ENCODE measurements at places on chromosomes 16 and 17.

GRCh38 chr16:1656808-1657617 is 21.1 kb upstream of the JPT2 start:
- no peak for DNase-seq

DNA sequence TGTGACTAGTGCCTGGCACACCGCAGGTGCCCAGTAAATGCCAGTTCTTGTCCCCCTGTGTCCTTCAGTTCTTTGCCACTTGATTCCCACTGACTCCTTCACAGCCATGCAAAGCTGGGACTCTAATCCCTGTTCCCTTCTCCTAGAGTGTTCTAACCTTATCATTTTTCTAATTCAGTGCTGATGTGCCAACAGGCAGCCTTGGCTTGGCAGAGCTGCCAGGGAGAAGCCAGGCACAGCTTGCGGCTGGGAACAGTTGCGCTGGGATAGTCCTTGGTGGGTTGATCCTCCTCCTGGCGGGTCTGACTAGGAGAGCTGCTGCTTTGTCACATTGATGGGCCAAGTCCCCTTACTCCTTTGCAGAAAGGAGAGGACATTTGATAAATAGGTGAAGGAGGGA is 654.2 kb downstream of the HS3ST4 start:
- DNase-seq, result no peak

- DNase-seq, result no peak
Observed at GRCh38 chr16:68784226-68784625, 47.1 kb downstream of the CDH1 start.

DNA sequence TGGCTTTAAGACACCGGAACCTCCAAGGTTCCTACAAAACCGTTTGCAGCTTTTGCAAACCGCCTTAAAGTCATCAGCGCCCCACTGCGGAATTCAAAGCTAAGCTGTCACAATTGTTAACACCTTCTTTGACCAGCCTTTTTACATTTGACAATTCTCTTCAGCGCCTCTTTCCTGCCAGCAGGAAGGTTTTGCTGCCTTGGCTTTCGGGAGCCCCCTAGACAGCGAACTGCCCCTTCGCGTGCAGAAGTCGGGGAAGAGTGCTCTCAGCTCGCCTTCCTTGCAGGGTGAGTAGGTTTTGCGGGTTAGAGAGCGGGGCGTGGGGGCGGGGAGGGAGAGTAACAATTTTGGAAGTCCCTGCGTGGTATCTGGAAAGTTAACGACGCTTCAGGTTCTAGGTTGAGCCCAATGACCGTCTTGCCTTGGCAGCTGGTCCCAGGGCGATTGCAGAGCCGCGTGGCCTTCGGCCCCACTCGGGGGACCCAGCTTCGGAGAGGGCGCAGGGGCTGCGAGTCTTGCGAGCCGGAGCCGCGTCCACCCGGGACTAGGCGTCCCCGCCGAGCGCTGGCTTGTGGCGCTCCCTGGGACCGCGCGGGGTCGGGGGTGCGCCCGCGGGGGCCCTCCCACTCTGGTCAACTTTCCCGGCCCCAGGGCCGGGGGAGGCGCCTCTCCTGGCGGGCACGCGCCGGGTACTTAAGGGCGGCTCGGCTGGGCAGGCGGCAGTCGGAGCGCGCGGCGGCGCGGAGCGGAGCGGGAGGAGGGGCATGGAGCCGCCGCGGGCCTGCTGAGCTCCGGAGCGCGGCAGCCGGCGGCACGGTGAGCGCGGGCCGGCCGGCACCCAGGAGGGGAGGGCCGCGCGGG is at the start of gene HAS3:
Gene HAS3 (plus strand): TSS at position 153 of the 861 bp plus-strand sequence. CDS start 3,743 bp downstream, outside the sequence.
- peak; percentile 86 for DNase-seq

- peak; percentile 68 for DNase-seq
Observed at GRCh38 chr16:83727018-83727417, 80.8 kb upstream of the HSBP1 start.

DNA sequence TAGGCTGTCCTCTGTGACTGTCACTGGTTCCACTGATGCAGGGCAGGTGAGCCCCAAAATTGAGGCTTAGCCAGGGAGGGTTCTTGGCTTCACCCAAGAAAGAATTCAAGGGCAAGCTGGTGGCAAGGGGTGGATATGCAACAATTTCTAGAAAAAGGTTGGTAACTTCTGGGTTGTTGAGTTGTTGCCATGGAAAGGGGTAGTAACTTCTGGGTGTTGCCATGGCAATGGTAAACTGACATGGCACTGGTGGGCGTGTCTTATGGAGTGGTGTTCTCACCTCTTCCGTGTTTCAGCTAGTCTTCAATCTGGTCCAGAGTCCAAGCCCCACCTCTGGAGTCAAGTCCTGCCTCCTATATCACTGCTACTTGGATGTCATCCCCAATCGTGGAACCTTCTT is 9.5 kb upstream of the GUCY2D start:
- DNase-seq, result no peak

- peak; percentile 52 for DNase-seq
Observed at GRCh38 chr17:59366040-59366757, 34.7 kb downstream of the YPEL2 start.

- DNase-seq, result no peak
Observed at GRCh38 chr16:86626966-86627365, 48.6 kb downstream of the FOXL1 start.

- no peak for DNase-seq
Observed at GRCh38 chr17:2030779-2031163, 818 bp downstream of the DPH1 start.

DNA sequence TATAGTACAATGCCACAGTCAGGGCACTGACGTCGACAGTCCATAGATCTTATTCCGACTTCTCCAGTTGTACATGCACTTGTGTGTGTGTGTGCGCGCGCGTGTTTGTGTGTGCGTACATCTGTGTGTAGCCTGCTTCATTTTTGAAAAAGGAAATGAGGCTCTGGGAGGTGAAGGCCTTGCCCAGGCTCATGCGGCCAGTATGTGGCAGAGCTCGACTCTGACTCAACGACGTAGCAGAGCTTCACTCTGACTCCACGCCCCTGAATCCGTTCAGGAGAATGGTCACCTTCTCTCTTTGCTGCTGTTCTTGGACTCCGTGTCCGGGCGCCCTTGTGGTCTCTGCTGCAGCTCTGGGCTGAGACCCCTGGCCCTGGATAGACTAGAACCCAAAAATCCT is 81.6 kb upstream of the CIBAR2 start:
- DNase-seq, result no peak
